ENCODE measurements at places on chromosomes 5 and 9. TPM values are rescaled to one million over a fixed set of nuclear protein-coding genes. Genes with fewer than 3 reads are reported as not detected.

CCL28 gene
- total RNA-seq: under 0.01 TPM

- no peak for DNase-seq
These were observed 577.2 kb downstream of the MTRR start for GRCh38 chr5:8446179-8446578.

- no peak for DNase-seq
These were observed 194.2 kb upstream of the CHD1 start for GRCh38 chr5:99122976-99123375.

- no peak for DNase-seq
These were observed 3.1 kb downstream of the SMARCA2 start for GRCh38 chr9:2018162-2018643.

DNA sequence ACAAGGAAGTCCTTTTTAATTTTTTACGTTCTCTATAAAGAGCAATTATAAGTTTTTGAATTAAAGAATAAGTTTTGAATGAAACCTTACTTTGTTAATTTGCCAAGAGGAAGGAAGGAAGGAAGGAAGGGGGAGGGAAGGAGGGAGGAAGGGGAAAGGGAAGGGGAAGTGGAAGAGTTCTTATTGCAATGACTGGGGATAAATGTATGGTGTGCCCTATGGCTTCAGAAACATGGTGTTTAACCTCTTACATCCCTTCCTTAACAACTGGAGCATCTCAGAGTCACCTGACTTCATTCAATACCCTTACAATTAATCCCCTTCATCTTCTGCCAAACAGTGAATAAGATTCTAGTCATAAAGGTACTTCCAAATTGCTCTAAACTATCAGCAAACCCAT is 16.0 kb downstream of the CEMIP2 start:
- DNase-seq: no peak

- DNase-seq: no peak
These were observed 47.4 kb upstream of the SLC2A8 start for GRCh38 chr9:127349483-127350113.

AK8 gene
- total RNA-seq: not detected

GRCh38 chr9:13047827-13048587 is 231.5 kb downstream of the MPDZ start:
- no peak for DNase-seq

GRK6 gene
- 29.8 TPM for total RNA-seq

TRMT10B gene
- 14.6 TPM for total RNA-seq

RASEF gene
- total RNA-seq: 0.40 TPM

TMOD1 gene
- total RNA-seq: 22.1 TPM

- DNase-seq: no peak
These were observed 17.8 kb downstream of the ATP6V0E1 start for GRCh38 chr5:173001229-173001841.

- DNase-seq: no peak
These were observed 23.9 kb downstream of the PTPN3 start for GRCh38 chr9:109474170-109474569.

COL23A1 gene
- total RNA-seq: 0.85 TPM

GRCh38 chr9:34505370-34506120 is 17.2 kb downstream of the ENHO start:
- no peak for DNase-seq

PCDHB5 gene
- total RNA-seq: 1.2 TPM

DNA sequence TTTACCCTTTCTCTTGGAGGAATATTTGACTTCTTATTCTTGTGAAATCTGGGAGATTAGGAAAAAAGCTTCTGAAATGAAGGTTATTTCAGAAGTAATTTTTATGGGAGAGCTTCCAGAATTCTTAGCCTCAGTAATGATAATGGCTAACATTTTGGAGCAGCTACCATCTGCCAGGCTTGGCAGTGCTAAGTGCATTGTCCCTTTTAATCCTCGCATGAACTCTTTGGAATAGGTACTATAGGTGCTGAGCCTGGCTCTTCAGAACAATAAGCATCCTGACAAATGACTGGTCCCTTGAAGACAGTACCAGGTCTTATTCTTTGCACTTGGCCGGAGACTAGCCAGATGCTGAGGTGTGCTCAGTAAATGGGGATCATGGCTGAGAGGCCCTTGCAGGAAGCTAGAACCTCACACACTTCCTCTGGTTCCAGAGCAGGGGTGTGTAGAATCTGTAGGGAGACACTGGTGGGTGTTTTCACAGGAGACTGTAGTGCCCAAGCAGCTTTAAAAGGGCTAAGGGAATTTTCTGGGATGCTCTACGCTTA is 90.7 kb downstream of the RCL1 start:
- DNase-seq: no peak

GRCh38 chr5:54007827-54008777 is 302.3 kb downstream of the ARL15 start:
- DNase-seq: no peak

- DNase-seq: no peak
These were observed 73.3 kb downstream of the INSYN2B start for GRCh38 chr5:169906745-169907649.

DNA sequence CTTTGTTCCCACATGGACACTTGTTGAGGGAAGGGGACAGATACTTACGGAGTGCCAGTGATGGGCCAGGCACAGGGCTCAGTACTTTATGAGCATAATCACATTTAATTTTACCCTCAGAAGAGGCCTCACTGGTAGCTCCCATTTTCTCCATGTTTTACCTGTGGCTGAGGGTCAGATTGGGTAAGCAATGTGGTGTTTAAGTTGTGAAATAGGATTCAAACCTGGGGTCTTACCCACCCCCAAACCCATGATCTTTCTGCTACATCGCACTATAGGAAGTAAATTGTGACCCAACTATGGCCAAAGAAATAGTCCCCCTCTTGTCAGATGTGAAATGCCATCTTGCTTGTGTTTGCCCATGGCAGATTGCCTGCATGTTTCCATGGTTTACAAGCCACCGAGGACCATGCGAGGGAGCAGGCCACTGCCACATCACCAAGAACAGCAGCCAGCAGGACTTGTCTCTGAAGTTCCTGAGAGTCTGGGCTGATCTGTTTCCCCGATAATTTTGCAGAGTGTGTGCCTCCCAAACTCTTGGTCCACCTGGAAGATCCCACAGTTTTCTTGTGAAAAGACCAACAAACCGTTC is 95.4 kb downstream of the MACROH2A1 start:
- no peak for DNase-seq

DNA sequence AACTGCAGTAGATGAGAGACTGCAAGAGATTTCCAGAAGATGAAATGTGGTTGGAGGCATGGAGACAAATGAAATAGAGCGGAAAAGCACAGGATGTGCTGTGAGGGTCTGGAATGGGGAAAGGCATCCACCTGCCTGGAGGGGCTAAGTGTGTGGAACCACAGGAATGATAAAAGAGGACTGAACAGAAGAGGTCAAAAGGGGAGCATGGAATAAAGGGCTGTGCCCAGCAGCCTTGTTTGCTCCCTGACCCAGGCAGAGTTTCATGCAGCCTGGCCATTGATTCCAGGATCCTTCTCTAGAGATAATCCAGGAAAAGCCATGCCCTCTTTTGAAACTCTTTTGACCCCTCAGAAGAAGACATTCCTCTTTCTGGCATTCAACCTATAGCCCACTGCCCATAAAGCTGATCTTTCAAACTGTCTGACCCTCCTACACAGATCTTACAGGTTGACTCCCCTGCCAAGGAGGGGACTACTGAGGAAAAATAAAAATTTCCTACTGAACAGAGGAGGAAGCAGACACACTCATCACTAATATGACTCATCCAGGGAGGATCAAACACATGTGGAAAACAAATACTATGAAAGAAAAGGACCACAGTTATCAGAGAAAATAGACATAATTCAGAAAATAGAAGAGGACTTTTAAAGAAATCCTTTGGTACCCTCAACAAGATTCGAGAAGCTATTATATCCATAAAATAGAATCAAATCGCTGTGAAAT is 273.5 kb upstream of the PCSK5 start:
- DNase-seq: no peak

DNA sequence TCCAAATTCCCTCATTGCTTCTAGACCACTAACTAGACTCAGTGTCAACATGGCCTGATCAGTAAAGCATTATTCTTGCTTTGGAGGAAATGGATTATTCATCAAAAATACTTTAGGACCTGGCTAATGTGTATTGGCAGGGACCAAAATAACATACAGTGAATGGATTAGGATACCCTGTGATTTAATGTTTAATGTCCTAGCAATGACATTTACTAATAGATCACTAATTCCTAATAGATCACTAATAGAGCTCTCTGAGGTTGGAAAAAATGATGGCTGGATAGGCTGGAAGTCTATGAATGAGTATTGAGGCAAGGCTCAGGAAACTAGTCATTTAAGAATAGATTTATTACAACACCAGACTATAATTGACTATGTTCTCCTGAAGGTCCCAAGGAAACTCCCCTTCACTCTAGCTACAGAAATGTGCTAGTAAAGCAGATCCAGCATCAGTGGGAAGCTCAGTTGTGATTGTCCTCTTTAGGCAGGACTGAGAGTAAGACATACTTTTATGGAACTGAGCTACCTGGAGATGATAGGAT is 46.1 kb upstream of the CHSY3 start:
- no peak for DNase-seq

- DNase-seq: no peak
These were observed 70.2 kb downstream of the SEMA4D start for GRCh38 chr9:89427621-89428221.

GRCh38 chr5:124651663-124652513 is 94.6 kb downstream of the ZNF608 start:
- DNase-seq: peak; percentile 82

OTP gene
- total RNA-seq: not detected

DNA sequence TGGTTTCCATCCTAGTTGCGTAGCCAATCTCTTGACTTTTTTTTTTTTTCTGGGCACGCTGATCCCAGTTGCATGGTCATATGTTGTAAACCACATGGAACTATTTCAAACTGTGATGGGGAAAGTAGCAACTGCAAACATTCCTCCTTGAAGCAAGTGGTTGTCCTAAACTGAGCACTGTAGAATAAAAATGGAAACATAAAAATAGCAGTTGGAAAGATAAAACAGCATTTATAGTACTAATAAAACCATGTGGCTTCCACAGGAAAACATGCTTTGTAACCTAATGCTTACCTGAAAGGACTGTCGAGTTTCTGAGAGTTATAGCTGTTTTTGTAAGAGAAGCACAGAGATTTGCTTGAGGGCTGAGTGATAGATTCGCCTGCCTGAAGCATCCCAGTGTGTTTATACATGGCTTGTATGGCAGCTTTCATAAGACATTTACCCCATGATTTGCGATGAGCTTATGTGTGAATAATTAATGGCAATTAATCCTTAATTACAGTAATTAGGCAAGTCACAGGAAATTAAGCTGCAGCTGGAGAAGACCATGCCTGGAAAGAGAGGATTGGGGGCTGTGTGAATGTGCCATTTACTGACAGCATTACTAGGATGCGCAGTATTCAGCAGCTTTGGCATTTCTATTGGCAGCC is 136.5 kb downstream of the PBX3 start:
- no peak for DNase-seq

GABRG2 gene
- total RNA-seq: not detected

DNA sequence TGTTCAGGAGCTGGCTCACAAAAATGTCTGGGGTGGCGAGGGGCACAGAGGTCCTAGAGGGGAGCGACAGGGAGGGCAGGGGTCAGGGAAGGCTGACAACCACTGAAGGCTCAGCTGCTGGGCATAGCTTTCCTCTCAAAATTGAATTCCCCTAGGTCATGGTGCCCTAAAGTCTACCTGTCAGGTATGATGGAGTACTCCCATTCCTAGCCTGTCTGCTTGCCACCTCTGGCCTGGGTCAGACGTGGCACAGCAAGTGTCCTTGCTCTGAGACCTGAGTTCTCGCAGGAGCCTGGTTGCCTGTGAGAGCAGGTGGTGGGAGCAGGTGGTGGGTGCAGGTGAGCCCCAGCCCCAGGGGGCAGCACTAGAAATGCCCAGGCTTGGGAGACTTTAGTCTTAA is 175.4 kb downstream of the PJA2 start:
- no peak for DNase-seq

- no peak for DNase-seq
These were observed 275.1 kb downstream of the BRINP1 start for GRCh38 chr9:119094086-119094485.

DNA sequence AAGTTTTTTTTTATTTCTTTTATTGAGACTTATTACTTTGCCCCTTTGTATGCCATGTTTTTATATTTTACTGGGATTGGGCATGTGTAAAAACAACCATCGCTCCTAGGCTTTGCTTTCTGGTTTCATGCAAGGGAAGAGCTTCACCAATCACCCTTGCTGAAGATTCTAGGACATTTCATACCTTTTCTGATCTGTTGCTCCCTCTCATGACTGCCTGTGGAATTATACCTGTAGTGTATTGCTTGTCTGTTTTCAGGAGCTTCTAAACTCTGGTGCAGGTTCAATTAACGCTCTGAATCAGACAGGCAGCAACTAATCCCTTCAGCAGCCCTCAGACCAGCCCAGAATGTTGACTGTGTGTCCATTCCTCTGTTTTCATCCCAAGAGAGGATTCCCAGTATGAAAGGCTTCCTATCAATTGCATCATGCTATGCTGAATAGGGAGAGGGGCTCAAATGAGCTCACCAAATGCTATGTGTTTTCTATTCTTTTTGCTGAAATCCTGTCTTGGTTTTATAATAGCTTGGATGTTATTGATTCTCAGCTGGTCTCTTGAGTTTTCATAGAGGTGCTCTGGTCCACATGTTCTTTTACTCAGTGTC is 572.9 kb upstream of the CDH6 start:
- DNase-seq: no peak

DNA sequence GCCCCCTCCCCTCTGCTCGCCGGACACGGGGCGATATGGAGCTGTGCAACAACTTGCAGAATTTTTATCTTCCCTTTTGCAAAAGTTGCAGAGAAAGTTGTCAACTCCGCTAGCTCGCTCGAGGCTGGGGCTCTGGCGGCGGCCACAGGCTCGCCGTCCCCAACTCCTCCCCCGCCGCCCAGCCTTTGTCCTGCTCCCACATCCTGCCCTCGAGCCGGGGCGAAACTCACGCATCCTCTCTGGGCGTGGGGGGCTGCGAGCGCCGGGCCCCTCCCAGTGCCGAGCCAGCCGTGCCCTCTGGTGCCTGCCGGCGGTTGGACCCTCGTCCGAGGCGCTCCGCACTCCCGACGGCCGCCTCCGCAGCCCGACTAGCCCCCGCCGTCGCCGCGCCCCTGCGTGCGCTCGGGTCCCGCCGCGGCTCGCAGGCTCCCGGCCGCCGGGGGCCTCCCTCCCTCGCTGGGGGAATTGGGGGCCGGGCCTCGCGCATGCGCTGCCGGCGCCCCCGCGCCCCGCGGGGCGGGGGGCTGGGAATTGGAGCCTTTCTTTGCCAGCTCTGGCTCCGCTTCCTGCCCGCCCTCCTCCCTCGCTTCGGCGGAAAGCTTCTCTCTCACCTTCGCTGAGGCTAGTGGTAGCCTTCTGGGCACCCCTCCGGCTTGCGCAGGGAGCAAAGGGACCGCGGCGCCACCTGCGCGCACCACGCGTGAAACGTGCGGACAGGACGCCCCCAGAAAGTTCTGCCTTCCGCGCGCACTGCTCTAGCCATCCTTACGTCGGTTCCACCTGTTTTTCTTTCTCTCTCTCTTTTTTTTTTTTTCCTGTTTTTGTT is at the start of gene CCNJL:
TSS of gene CCNJL (minus strand) at position 431 of the 826 bp plus-strand sequence. CDS start 641 bp downstream, outside the sequence.
- DNase-seq: peak; percentile 51
